ENCODE measurements at places on chromosomes 6 and 20.
A peak's percentile ranks its signal among the peaks of the same experiment; 100 is the strongest.

- DNase-seq: no peak
These were observed 234.2 kb downstream of the HACE1 start for GRCh38 chr6:104625536-104625935.

DNA sequence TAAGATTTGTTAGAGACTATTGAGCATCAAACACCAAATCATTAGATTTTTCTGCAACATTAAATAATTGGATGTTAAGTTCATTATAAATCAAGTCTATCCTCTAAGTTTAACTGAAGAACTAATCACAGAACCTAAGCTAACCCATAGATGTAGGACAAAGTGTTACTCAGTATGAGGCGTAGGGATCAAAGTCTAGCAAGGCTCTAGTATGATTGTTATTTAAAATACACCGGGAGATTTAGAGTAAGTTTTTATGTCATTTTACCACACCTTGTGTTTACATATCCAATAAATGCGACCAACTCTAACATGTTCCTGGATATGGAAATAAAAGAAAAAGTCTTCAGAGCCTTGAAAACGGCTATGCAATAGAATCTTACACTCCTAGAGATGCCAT is 2.6 kb downstream of the ADGB start:
- no peak for DNase-seq

DNA sequence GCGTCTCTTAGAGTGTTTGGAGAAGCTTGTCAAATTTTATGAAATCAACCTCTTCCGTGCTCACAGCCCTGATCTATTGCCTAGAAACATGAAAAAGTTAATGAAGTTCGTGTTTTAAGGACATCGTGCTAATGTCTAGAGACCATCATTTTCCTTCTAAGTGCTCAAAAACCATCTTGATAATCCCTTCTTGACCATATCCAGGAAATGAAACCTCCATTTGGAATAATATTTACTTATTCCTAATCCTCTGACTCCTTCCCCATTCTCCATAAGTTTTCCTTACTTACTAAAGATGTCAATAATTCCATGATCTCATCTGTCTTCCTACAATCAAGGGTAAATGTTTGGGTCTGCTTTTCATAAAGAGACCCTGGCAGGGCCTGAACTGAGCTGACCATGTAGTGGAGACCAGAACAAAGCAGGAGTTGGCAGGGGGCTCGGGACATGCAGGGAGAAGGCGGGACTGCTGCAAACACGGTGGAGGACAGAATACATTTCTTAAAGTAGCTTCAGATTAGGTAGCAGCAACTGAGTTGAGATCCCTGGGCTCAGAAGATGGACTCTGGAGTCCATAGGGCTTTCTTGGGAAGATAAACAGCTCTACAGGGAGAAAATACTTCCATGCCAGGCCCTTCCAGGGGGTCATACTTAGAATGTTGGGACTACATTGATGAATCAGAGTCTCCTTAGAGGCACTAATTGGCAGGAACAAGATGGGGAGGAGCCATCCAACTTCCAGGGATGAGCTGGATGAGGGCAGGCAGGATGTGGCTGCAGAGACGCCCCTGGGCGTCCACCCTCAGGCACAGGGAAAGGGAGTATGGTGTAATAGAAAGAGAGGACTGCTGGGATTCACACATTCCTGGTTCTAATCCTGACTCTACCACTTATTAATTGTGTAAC is 100.7 kb downstream of the RIN2 start:
- DNase-seq: no peak

- DNase-seq: no peak
These were observed 32.5 kb downstream of the NT5E start for GRCh38 chr6:85482206-85482904.

DNA sequence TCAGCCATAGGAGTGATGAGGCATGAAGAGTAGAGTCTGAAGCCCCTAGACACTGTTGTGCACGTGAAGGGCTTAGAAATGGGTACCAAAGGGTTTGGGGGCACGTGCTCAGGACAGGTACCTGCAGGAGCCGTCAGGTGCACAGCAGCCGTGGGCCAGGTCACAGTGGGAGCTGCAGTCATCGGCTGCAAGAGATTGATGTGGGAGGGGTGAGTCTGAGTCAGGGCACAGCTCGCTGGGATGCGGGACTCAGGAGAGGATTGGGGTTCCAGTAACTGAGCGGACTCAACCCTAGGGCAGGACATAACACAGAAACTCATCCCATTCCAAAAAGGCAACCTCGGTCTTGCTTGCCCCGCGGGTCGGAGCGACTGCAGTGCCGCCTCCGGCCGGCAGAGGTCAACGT is 1.1 kb downstream of the DLK2 start:
- no peak for DNase-seq

- DNase-seq: no peak
These were observed 120.8 kb downstream of the CHD6 start for GRCh38 chr20:41497186-41497895.

GRCh38 chr6:12208190-12208589 is 82.0 kb upstream of the EDN1 start:
- no peak for DNase-seq

DNA sequence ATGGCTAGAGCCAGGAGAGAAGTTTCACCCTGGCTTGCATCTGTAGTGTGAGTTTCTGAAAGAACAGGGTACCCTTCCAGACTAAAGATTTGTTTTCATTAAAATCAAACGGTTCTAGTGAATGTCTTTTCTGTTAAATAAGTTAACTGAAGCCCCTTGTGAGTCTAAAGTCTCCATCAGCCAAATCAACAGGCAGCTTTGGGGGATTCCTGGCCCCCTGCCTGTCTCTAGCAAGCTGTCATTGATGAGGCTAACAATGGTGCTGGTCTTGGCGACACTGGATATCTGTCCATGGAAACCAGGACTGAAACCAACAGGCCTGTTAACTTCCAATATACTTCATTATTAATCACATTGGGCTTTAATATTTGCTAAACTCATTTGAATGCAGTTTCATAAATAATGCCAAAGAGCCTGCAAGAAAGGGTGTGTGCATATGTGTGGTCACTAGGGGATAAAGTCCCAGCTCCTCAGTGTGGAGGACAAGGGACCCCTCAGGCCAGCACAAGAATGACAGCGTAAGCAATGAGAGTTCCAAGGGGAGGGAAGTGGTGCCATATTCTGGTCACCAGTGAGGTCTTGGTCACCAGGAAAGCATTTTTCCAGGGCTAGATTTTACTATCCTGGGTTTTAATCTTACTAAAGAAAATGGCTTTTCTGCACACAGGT is 9.1 kb upstream of the RNF182 start:
- DNase-seq: no peak

GRCh38 chr6:85703406-85703805 is 60.7 kb upstream of the SYNCRIP start:
- no peak for DNase-seq

- DNase-seq: no peak
These were observed 90.2 kb downstream of the PHACTR1 start for GRCh38 chr6:12806796-12807195.

GRCh38 chr6:129490521-129491255 is 219.3 kb downstream of the ARHGAP18 start:
- no peak for DNase-seq

GRCh38 chr6:13226071-13226470 is 102.3 kb downstream of the TBC1D7 start:
- DNase-seq: no peak

- DNase-seq: no peak
These were observed 21.3 kb upstream of the HFE start for GRCh38 chr6:26065952-26066380.

DNA sequence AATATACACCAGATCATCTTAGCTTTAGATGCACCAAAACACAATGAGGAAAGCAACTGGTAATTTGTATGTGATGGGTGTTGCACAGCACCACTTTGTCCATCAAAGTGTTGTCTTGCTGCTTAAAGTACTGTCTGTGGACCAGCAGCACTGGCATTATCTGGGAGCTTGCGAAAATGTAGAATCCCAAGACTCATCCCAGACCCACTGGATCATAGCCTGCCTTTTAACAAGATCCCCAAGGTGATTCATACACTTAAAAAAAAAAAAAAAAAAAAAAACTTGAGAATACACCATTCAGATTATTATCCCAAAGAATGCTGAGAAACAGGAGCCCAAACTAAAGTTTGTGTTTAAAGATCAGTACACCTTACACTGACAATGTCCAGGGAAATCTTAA is 123.4 kb downstream of the TASP1 start:
- DNase-seq: no peak

GRCh38 chr6:31426395-31427354 is 23.3 kb downstream of the MICA start:
- no peak for DNase-seq

- DNase-seq: peak; percentile 81
These were observed at the start of gene PPP1R16B for GRCh38 chr20:38805502-38805957. TSS of gene PPP1R16B (plus strand) at chr20:38805697. CDS start at chr20:38835926, 30,229 bp downstream.

DNA sequence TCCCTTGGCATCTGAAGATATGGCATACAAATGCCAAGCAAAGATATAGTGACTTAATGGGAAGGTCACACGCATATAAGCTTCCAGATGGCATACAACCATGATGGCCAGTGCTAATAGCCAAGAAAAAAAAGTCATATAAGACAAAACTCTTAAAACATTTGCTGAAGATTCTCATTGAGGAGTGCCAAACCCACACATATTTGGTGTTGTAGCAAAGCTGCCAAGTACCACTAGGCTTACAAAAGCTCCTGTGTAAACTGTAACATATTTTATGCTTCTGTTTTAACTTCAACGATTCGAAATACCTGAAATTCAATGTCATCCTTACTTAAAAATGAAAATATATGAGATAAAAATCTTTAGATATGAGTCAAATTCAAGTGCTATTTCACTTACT is 123.0 kb downstream of the HMGCLL1 start:
- no peak for DNase-seq

- DNase-seq: no peak
These were observed 371.4 kb downstream of the HDGFL1 start for GRCh38 chr6:22940581-22941290.

DNA sequence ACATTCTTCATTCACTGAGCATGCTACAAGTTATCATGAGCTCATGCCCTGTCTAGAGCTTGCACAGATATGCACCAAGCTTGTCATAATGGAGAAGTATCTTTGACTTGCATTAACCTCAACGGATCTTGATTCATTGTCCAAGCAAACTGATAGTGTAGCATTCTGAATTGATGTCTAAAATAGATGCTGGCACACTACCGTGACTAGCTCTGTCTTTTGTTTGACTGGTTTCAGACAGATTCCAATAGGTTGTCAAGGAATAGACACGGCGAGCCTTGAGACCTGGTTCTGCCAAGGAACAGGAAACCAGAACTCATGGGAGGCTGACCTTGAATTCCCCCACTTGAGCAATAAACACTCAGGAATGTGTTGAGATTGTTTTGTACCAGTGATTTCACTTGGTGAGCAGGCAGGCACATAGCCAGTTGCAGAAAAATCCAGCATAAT is 1153.1 kb upstream of the GJE1 start:
- DNase-seq: no peak

GRCh38 chr6:133980168-133980567 is 27.1 kb downstream of the TBPL1 start:
- DNase-seq: no peak

- DNase-seq: no peak
These were observed 32.1 kb downstream of the ZNF217 start for GRCh38 chr20:53561505-53561904.

GRCh38 chr20:13852306-13852705 is 67.5 kb downstream of the NDUFAF5 start:
- no peak for DNase-seq

Data from WTC11 (cell line).